ENCODE measurements at places on chromosomes 5 and 9.

GRCh38 chr5:173246511-173246910 lies 11.5 kb upstream of the NKX2-5 start:
- DNase-seq: no peak

DNA sequence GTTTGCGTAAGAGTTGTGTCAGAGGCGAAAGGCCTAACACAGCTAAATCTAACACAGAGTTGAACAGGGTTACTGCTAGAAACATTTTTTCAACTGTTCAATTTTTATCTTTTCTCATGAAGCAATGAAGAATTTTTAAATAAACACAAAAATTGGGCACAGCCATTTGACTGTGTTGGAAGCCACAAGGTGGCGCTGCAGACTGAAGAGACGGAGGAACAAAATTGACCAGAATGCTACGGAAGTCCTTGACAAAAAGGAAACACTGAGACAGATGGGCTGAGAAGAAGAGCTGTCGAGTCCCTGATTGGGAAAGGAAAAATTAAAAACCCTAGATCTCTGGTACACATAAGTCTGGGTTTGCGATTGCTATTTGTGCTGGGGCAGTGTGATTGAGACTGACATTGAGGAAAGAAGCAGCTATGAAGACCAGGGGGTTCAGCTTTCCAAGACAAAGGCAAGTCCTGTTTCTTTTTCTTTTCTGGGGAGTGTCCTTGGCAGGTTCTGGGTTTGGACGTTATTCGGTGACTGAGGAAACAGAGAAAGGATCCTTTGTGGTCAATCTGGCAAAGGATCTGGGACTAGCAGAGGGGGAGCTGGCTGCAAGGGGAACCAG lies at the start of gene PCDHB9:
TSS of gene PCDHB9 (plus strand) at position 265 of the 616 bp plus-strand sequence. CDS start at position 423, 158 bp downstream.
- DNase-seq: peak; percentile 20

DNA sequence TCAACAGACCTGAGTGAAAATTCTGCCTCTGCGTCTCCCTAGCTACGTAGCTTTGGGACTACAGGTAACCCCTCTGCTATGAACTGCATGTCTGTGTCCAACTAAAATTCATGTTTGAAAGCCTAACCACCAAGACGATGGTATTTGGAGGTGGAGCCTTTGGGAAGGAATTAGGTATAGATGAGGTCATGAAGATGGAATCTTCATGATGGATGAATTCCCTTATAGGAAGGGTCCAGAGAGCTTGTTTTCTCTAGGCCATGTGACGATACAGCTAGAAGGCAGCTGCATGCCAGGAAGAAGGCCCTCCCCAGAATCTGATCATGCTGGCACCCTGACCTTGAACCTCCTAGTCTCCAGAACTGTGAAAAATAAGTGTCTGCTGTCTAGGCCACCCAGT lies 296.4 kb downstream of the SLIT3 start:
- no peak for DNase-seq

- DNase-seq: no peak
Measured at GRCh38 chr9:87541663-87542062, 44.0 kb downstream of the DAPK1 start.

- no peak for DNase-seq
Measured at GRCh38 chr9:130299785-130300615, 34.4 kb downstream of the HMCN2 start.

GRCh38 chr5:116441223-116441622 lies 133.4 kb downstream of the SEMA6A start:
- no peak for DNase-seq

GRCh38 chr9:129665814-129666520 lies 520 bp downstream of the PRRX2 start:
- peak; percentile 13 for DNase-seq

DNA sequence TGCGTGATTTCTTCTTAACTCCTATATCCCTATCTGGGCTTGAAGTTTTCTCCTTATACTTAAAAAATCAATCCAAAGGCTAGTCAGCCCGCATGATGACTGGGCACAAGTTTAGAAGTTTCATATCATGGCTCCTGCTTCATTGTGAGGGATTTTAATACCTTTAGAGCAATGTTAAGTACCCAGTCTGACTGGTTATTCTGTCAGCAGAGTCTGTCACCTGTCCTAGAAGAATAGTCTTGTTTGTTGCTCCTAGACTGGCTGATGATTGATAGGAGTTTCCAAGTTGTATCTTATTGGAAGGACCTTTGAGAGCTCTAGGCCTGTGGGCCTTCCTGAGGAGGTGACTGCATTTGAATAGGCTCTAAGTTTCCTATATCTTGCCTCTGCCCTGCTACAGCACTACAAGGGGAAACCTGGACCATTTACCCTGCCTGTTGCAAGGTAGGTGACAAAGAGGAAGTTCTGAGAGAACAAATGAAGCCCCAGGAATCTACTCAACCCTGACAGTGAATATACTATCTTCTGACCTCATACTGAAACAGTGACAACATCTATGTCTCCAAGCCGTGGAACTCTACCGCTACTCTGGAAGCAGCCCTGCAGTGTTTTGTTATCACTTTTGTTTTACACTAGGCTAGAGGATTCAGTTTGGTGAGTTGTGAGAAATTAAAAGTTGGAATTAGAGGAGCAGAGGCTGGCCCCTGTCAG lies 66.5 kb downstream of the F2RL2 start:
- peak; percentile 79 for DNase-seq

- DNase-seq: no peak
Measured at GRCh38 chr9:16445141-16445920, 425.1 kb downstream of the BNC2 start.

DNA sequence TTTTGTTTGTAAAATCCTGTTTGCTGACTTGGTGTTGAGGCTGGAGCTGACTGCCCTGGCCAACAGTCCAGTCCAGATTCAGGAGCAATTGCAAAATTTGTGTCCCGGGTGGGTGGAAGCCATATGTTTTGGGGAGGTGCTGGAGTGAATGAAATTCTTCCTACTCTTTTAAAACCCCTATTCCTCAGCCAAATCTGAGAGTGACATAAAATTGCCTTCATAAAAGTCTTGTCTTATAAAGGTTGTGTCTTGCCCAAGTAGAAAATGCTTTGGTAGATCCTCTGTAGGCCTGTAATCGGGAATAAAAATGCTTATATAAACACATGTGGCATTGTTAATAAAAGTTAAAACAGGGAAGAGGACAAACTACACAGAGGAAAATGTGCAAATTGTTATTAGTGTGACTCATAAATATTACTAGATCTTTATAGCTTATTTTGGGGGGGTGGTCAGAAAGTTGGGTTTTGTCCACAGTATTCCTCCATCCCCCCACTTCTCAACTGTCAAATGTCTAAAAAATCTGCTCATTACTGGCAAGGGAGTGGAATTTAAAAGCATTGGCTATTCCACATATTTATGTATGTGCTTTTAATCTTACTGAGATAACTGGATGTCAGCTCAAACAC lies 45.6 kb downstream of the NNT start:
- no peak for DNase-seq

- peak; percentile 62 for DNase-seq
Measured at GRCh38 chr9:68706363-68707201, 1.5 kb downstream of the PIP5K1B start.

DNA sequence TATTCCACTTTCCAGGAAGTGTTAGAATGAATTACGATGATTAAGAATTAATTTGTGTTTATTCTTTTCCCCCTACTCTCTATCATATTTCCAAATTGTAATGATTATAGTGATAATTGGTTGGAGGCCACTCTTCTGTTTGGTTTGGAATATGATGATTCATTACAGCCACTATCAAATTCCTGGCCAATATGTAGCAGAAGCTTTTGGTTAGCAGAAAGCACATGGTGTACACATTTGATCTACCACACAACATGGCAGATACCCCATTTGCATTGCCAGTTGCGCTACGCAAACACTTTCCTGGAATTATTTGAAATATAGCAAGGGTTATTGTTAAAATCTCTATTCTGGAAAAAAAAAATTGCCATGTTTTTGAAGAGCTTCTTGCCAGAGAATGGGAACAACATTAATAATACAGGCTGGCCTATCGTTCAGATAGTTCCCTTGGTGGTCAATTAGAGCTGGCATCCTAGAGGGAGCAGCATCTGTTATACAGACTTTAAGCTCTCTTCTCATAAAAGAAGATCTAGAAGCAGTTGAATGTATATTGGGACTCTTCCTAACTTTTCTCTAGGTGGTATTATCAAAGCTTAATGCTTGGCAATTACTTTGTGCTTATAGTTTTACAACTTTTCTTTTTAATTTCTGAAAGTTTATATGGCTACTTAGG lies 455.0 kb upstream of the ACTBL2 start:
- DNase-seq: no peak

DNA sequence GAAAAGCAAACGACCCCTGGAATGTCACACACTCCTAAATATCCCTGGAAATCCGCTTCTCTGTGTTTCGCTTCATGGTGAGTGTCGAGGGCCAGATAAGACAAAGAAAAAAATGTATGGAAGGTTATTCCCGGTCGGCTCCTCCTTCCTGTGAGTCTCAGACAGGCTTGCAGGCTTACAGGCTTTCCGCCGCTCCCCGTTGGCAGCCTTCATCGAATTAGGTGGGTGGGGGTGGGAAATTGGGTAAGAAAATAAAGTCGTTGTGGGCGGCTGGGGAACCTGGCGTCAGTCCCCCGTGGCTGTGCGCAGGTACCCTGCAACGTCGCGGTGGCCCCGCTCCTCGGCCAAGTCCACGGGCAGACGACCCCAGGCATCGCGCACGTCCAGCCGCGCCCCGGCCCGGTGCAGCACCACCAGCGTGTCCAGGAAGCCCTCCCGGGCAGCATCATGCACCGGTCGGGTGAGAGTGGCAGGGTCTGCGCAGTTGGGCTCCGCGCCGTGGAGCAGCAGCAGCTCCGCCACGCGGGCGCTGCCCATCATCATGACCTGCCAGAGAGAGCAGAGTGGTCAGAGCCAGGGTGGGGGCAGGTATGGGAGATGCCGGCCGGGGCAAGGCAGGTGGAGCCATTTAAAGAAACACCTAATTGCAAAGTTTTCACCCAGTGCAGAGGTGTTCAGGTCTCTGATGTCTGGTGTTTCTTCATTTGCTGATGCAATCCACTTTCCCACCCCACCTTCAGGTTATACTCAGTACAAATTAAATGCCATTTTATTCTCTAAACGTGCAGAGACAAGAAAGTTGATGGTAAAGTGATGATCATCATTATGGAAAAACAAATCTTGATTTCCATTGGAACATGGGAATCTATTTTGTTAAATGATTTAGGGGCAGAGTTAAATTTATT lies 3.2 kb downstream of the CDKN2B start:
- DNase-seq: no peak

GRCh38 chr5:104199771-104200170 lies 637.2 kb upstream of the NUDT12 start:
- no peak for DNase-seq

DNA sequence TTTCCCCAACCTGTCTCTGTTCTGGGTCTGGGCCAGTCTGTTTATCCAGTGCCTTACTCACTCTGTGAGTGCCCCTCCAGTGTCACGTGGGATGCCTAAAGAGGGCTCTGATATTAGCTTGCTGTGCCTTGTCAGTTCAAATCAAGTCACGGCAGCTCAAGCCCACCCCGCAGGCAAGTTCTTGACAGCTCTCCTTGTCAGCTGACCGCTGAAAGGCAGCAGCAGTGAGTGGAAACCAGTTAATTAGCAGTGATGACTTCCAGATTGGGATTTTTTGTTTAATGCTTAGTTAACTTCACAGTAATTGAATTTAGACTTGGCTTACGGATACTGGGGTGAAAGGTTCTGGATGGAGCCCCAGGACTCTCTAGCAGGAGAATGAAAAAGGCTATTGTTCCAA lies 210.1 kb downstream of the PSAT1 start:
- DNase-seq: no peak

DNA sequence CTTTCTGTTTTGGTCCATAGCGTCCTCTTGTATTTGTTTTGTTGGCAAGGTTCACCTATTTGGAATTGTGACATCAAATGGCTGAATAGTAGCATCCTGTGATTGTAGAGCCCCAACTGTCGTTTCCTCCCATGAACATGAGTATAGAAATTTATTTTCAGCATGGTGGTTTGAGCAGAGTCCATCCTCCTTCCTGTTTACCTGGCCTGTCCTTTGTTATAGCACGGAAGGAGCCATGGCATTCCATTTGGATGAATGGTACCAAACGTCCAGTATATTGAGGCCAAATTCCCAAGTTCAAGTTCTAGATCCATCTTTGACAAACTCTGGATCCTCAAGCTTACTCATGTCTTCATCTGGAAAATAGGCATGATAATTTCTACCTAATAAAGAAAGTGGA lies 16.8 kb downstream of the RASGRF2 start:
- no peak for DNase-seq

DNA sequence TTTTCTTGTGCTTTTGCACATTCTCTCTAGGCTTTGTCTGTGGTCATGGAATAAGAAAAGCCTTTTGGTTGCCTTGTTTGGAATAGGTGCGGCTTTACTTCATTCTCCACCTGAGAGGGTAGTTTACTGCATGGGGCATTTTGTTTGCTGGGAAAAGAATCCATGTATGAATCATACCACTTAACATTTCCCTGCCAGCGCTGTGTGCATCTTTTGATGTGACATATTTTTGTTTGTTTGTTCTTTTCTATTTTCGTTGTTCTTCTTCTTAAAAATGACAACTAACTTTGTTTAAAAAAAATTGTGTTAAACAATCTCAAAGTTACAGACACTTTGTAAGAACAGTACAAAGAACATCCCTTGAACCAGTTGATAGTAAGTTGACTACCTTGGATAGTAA lies 113.2 kb downstream of the GCNT1 start:
- no peak for DNase-seq

- no peak for DNase-seq
Measured at GRCh38 chr5:133106761-133107572, 55.2 kb downstream of the HSPA4 start.

DNA sequence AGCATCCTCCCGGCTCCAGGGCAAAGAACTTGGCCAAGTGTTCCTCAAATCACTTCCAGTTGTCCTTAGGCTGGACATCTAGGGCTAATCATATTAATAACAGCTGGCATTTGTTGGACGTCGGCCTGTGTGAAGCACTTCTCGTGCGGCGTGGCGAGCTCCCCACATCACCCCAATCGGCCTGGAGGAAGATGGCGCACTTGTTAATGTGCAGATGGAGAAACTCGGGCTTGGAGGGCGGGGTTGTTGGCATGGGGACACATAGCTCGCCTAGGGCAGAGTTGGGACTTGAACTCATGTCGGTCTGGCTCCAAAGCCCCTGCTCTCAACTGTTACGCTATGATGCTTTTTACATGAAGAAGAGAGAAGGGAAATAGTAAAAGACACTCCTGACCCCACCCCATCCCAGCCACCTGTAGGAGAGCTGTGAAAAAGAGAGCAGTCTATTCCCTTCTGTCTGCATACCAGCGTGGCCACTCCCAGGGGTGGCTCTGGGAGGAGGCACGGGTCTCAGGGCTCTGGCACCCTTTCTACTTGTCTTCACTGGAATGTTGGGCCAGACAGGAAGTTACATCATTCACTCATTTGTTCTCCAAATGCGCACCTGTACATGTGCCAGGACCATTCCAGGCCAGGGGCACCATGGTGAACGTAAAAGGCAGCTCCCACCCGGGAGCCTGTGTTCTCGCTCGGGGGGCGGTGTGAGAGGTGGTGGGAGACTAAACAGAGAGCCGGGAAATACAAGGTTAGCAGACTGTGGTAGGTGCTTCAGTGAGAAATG lies 12.8 kb upstream of the NUP214 start:
- DNase-seq: no peak

- no peak for DNase-seq
Measured at GRCh38 chr5:92562065-92562464, 1019.0 kb downstream of the NR2F1-AS1 start.
